ENCODE measurements at places on chromosomes 5 and 9.

- no peak for DNase-seq
These were observed 113.4 kb downstream of the NR3C1 start for GRCh38 chr5:143290125-143290524.

GRCh38 chr9:11933926-11934325 lies 759.3 kb upstream of the TYRP1 start:
- DNase-seq = no peak

- DNase-seq = no peak
These were observed 2.6 kb downstream of the SLC31A1 start for GRCh38 chr9:113223963-113224362.

DNA sequence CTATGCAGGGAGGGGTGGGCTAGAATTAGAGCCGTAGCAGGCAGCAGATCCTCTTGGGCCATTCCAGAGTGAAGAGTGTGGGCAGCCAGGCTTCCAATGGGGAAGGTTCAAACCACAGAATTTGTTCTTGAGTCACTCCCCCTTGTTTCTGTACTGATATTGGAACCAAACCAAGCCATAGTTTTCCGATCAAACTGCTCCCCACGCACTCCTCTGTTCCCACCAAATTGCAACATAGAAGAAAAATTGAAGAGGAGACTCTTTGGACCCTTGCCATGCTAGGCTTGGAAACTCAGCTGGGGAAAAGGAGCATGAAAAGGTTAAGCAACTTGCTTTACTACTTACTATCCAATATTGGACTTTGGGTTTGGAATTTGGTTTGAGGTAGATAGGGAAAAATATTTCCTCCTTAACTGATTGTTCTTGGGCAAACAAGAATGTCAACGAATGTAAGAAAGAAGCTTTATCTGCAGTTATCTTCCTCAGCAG lies 165.8 kb upstream of the NR3C1 start:
- no peak for DNase-seq

DNA sequence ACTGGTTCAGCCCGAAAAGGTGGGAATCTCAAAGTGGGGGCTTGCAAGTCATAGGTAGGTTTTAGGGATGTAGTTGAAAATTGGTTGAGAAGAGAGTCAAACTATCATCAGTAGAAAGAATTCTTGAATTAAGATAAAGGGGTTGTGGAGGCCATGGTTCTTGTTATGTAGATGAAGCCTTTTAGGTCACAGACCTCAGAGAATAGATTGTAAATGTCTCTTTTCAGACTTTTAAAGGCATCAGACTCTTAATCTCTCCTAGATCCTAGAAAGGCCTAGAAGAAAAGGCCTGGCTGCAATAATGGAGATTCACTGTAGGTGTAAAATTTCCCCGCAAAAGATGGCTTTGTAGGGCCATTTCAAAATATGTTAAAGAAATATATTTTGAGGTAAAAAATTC lies 96.4 kb downstream of the PSAT1 start:
- DNase-seq = no peak

GRCh38 chr5:91641730-91642350 lies 258.7 kb upstream of the ARRDC3 start:
- DNase-seq = peak; percentile 40

GRCh38 chr5:12322042-12322441 lies 417.8 kb upstream of the CTNND2 start:
- no peak for DNase-seq

DNA sequence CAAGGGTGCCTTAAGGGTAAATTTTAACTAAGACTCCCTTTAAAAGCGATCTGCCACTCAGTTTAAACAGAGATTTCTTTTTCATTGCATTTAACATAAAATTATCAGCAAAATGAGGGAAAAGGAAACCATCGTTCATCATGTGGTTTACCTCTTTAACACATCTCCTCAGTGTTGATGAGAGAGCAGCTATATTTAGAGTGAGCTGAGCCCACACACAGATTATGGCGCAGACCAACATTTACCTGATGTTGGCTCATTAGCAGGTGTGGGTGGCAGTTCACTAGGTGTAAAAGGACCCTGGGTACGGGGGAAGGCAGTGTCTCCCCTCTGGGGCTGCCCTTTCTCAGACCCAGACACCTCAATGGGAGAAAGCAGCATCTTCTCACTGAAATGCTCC lies 149.8 kb downstream of the ENTREP1 start:
- no peak for DNase-seq

- DNase-seq = no peak
These were observed 278.6 kb downstream of the SPOCK1 start for GRCh38 chr5:137220523-137220927.

GRCh38 chr5:38639377-38640358 lies 83.2 kb upstream of the LIFR start:
- no peak for DNase-seq

- DNase-seq = no peak
These were observed 94.4 kb downstream of the ARHGAP26 start for GRCh38 chr5:142864290-142865260.

DNA sequence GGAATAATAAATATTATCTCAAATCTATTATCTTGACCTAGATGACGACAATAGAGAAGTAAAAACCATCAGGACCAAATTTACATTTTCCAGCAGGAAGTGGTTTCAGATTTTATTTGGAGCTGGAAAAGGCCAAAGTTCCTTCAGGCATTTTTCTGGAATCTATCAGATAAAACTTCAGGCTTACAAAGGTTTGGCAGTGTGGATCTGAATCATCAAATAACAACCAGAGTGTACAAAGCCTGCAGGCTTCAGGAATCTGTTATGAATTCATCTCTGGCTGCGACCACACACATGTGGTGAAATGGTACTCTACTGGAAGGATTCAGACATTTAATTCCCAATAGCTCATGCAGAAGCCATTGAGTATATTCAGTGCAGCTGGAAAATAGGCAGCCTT lies 726.4 kb upstream of the GRAMD2B start:
- no peak for DNase-seq
